ENCODE measurements at places on chromosomes 11 and 22. TPM values are rescaled to one million over a fixed set of nuclear protein-coding genes. Genes with fewer than 3 reads are reported as not detected.
A peak's percentile ranks its signal among the peaks of the same experiment; 100 is the strongest.

DEUP1 gene
- not detected for total RNA-seq

SLCO2B1 gene
- total RNA-seq = 32.3 TPM

DNA sequence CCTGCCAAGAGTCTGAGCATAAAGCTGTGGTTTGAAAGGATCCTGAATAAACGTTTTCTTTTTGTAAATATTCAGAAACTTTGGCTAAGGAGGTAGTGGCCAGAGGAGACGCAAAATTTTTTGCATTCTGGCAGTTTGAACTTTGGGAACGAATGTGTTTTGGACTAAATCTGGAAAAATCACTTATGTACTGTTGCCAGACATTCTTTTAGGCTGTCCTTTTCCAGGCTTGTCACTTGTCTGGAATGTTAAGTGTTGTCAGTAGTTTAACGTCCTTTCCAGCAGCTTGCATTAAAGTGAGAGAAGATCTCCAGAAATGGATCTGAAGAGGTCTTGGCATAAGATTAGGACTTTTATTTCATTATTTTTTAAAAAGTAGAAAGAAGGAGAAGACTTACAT is 18.5 kb downstream of the SPECC1L start:
- H3K36me3 ChIP-seq = no peaks in the 10 kb centered on the region
- no peak overlapping the region for H3K4me3 ChIP-seq
- peak overlapping the region; percentile 87 for H3K27ac ChIP-seq
- no peak for DNase-seq

DNA sequence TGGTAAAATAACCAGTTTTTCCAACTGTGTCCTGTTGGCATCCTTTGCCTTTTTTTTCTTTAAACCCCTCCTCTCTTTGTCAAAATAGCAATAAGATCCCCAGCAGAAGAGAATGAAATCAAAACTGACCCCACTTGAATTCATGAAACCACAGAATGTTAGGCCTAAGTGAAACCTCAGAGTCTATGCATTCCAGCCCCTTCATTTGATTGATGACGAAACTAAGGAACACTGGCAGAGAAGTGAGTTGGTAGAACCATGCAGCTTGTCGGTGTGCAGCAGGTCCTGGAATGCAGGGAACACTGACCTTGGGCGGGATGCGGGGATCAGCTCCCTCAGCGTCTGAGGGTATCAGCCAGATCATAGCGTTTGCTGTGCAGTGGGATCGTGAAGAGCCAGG is 57.5 kb downstream of the GRK3 start:
- no peak overlapping the region for H3K27ac ChIP-seq
- H3K4me1 ChIP-seq = peaks cover 9% of the 10 kb centered on the region
- no peaks in the 10 kb centered on the region for H3K36me3 ChIP-seq

- no peak for DNase-seq
- no peaks in the 10 kb centered on the region for H3K36me3 ChIP-seq
- peak overlapping the region; percentile 71 for H3K4me3 ChIP-seq
- H3K27ac ChIP-seq = peak overlapping the region; percentile 92
- H3K27me3 ChIP-seq = no peaks in the 10 kb centered on the region
Measured at GRCh38 chr11:101128571-101129202, 926 bp downstream of the PGR start.
